Stimulated activated CD8-positive, alpha-beta memory T cell treated with anti-CD3 and anti-CD28 coated beads, Interleukin-4, amount 100 ng/mL, for 48 hours (primary cell): ENCODE measurements at places on chromosomes 6 and 20.

DNA sequence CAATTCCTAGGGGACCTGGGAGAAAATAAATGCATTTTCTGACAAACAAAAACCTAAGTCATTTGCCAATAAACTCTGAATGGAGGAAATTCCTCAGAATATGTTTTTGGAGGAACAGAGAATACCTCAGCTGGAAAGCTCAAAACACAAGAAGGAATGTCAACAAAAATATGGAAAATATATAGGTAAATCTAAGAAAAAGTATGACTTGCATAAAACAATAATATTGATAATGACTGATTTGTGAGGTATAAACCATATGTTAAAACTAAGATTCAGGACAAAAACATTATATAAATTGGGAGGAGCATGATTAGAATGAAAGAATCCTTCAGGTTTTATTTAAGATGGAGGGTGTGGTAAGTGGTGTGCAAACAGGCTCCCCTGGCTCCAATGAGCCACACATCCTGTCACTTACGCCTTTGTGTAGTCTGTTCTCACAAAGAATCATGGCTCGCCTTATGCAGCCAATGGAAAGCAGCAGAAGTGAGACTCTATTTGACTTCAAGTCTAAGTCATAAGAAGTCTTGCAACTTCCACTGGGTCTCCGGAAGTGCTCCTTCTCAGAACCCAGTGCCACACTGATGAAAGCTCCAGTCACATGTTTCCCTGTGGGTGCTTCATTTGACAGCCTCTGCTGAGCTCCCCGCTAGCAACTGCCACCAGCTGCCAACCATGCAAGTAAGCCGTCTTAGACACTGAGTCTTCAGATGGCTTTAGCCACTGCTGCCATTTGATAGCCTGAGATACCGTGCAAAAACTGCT is 8.1 kb downstream of the CFAP61 start:
- no peak for DNase-seq

GRCh38 chr6:52362443-52363227 is 684 bp downstream of the PAQR8 start:
- peak; percentile 65 for DNase-seq

- no peak for DNase-seq
These were observed 29.7 kb downstream of the TAF8 start for GRCh38 chr6:42079941-42080464.

DNA sequence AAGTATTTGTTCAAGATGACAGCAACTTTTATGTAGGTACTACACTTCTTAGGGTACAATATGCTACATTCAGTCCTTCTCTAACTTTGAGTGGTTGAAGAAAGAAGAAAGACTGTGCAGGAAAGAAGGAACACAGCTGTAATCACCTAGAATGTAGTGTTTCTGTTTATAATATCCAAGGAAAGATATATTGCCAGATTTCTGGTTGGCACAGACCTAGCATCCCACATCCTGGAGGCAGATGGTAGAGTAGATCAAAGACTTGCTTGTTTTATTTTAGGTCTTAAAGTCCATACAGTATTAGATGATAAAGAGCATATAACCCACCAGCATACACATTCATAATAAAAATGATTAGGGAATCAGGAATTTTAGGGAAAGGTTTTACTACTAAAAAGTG is 13.3 kb upstream of the FABP7 start:
- DNase-seq, result no peak

- DNase-seq, result peak; percentile 53
These were observed 110.7 kb upstream of the PHACTR1 start for GRCh38 chr6:12605888-12606345.

- peak; percentile 94 for DNase-seq
These were observed 32.8 kb upstream of the BCAS1 start for GRCh38 chr20:54103067-54103761.

- no peak for DNase-seq
These were observed 23.2 kb downstream of the YTHDF1 start for GRCh38 chr20:63192721-63193120.

GRCh38 chr6:13383328-13384163 is 55.2 kb upstream of the TBC1D7 start:
- no peak for DNase-seq
